Mucosa of gallbladder (tissue), 1 donor: ENCODE measurements at places on chromosomes 11 and 22. TPM values are rescaled to one million over a fixed set of nuclear protein-coding genes. Genes with fewer than 3 reads are reported as not detected.
A peak's percentile ranks its signal among the peaks of the same experiment; 100 is the strongest.

- DNase-seq, result no peak
Observed at GRCh38 chr22:40624770-40625169, 11.7 kb downstream of the MRTFA start.

Gene LRRC4C
- total RNA-seq, result 2.2 TPM

DNA sequence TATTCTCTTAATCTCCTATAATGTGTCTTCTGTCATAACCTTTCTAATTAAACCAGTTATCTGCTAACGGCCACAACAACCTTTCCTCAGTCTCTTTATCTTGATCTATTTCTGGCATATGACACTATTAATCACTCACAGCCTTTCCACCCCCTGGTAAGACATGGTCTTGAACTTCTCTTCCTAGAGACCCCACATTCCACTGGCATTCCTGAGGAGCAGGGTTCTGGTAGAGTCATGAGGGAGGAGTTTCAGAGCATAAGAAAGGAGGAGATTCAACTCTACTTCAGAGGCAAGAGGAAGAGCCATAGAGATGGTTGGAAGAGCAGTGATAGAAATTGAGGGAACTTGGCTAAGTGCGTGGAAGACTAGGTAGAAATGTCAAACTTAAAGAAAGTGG is 325.6 kb downstream of the BLID start:
- no peak for DNase-seq

DNA sequence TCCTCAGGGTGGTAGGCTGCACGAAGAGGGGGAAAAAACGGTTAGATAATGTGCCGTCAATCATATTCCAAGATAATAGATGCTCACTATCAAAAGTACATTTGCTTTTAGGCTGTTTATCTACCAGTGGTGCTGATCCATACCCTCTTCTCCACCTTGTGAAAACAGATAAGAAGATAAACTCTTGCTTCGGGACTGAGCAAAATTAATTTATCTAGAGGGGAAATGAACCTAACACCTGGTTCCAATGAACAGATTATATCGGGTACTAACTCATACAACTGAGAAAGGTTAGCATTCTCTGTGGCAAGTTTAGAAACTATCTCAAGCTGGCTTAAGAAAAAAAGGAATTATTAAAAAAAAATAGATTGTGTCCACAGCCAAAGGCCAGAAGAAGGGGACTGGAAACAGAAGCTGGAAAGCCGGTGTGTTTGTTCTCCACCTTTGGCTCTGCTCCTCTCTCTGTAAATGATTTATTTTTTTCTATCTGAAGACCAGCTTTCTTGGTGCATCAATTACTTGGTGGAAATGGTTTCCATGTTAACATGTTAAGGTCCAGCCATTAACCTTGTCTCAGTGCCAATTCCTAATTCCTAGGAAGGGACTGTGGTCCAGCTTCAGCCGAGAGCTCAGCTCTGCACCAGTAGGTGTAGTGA is 55.8 kb downstream of the SC5D start:
- DNase-seq, result no peak

DNA sequence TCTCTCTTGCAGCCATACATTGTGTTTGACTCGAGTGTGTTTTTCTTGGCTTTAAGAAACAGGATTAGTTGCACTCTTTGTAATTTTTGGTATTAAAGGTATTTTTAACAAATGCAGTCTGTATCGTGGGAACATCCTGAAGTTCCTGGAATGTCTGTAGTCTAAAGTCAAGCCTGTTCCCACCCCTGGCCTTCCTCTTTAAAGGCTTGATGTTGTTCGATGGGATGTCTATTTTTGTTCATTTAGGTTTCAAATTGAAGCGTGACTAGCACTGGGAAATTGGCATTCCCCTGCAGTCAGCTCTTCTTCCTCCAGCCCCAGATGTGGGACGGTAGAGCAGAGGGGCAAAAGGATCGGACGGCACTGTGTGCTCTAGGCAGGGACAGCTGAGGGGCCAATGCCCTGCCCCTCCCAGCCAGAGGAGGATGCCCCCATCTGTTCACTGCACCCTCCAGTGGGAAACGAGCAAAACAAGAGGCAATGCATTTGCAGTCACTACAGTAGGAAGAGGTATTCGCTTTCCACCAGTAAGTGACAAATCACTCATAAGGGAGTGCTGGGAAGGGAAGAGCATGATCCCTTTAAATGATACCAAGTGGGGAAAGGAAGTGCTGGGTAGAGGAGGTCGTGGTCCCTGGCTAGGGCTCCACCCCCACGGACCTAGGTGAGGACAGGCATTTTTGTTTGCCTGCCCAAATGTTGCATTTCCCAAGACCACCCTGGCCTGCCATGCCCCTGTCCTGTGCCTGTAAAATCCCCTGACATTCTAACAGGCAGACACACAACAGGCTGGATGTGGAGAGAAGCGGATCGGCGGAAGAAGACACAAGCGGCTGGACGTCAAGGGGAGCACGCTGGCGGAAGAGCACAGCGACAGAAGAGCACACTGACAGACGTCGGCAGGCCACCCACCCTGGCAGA is 47.4 kb upstream of the SEPTIN5 start:
- no peak for DNase-seq

Gene IL17REL
- 0.06 TPM for total RNA-seq

GRCh38 chr11:8097062-8097461 is 16.1 kb downstream of the TUB start:
- no peak for DNase-seq

Gene FAT3
- total RNA-seq, result 1.4 TPM

DNA sequence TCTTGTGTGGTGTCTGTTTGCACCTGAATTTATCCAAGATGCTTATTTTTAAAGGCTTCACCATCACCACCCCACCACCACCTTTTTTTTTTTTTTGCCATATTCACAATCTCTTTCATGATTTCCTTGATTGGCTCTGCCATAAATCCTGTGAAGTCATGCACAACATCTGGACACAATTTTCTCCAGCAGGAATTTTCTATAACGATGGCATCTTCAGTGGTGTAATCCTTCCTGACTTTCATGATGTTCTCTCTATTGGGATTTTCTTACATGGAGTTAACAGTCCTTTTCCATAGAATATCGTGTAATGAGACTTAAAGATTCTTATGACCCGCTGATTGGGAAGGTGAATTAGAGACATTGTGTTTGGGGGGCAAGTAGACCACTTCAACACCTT is 17.8 kb downstream of the ZFP91 start:
- DNase-seq, result no peak

Gene C11orf21
- 1.6 TPM for total RNA-seq

DNA sequence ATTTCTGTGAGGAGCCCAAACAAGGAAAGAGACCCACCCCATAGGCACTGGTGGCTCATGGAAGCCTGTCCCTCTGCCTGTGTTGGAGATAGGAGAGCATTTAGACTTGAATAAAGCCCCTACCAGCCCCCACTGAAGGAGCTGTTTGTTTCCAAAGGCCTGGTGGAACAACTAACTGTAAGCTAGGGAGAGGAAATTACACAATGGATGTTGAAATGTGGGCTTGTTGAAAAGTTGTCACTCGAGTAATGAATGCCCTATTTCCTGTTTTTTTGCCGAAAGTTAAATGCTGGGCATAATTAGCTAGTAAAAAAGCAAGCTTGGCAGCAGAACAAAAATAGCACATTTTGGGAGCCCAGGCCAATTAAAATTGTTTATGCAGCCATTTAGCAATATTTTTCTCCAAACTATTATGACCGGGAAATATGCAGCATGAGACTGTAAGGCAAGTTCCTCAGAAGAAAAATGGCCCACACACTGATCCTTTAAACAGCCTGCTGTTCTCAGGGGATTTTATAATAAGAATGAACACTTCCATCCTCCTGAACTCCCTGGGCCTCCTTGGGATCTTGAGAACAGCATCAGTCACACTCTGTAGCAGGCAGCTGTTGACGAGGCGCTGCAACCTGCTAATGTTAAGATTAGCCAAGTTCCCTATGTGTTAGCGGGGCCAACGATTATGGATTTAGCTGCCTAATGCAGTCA is 38.6 kb upstream of the LMO2 start:
- no peak for DNase-seq

Gene HBE1
- total RNA-seq, result 4.0 TPM

- no peak for DNase-seq
Observed at GRCh38 chr11:61401173-61401572, 8.8 kb downstream of the TMEM216 start.

DNA sequence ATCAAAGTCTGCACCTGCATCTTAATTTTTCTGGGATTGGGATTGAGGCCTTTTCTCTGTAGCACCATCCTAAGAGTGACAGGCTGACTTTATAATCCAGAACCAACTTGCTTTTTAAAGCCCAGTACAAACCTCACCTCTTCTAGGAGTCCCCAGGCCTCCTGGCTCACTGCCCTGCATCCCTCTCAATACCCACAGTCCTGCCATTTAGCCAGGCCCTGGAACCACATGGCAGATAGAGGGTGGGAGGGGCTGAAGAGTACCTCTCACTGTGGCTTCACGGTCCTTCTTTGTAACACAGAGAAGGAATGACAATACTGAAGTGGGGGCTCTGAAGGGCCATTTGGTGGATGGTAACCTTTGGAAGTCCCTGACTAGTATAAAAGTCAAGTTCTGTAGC is 63.5 kb upstream of the PHOX2A start:
- no peak for DNase-seq

Gene SLC6A5
- total RNA-seq, result not detected

DNA sequence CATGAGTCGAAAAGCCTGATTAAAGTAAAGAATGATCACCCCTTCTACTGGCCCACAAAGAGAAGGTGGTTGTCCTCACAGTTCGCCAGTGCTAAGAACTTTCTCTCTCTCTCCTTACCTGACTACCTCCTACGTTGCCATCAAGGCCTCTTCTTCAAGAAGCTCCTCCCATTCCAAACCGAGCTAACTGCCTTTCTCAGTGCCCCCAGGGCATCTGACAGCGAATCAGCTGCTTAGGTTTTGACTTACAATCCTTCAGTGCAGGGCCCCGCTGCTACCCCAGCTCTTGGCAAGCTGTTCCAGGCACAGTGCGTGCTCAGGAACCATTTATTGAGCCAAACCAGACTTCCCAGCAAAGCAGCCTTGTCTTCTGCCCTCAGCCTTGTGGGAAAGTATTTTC is 5.8 kb downstream of the VSTM5 start:
- DNase-seq, result no peak

DNA sequence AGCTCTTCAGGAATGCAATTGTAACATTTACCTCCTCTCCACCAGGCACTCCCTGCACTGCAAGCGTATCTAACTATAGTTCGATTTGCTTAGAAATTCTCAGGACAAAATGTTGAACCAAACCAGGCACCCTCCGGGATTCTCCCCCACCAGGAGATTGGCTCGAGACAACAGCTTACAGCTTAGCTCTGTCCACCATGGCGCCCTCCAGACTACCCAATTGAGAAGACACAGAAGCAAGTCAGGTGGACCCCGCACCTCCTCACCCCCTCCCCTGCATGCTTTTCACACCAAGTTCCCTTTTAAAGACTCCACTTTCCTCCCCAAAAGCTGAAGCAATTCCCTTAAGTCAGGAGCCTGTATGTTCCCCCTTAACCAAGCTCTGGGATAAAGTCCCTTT is 34.7 kb upstream of the RFPL3 start:
- no peak for DNase-seq

Gene LARGE2
- 2.2 TPM for total RNA-seq

Gene CHCHD10
- 148 TPM for total RNA-seq

Gene CCDC81
- total RNA-seq, result 1.2 TPM

- DNase-seq, result peak; percentile 99
Observed at GRCh38 chr22:30968924-30969531, at the start of gene TUG1. TSS of gene TUG1 (plus strand) at chr22:30969265.

Gene FAM180B
- total RNA-seq, result 0.14 TPM

DNA sequence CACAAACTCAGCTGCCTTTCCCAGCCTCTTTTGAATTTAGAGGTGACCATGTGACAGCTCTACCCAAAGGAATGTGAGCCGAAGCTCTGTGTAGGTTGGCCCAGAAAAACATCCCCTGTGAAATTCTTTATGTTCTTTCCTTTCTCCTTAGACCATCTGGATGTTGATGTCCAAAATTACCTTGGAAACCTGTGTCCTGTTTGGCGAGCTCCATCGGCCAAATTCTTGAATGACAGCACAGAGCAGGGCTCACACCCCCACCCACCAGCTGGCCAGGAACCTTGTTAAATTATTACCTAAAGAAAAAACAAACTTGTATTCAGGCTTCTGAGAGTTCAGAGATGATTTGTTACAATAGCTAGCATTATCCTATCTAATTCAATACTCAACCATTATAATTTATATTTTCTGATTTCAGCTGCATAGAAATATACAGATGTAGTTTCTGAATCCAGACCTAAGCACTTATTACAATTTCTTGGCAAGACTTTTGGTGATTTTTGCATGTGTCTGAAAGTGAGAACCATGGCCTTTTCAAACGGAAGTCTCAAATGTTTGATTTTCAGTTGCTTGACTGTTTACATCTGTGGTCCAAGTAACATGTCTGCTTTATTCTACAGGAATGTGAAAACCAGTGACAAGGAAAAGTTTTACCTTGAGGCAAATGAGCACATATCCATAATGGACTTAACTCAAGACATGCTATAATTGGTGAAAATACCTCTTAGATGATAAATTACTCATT is 554.2 kb downstream of the NTM start:
- no peak for DNase-seq

Gene KREMEN1
- 7.3 TPM for total RNA-seq

Gene OR52H1
- total RNA-seq, result not detected

DNA sequence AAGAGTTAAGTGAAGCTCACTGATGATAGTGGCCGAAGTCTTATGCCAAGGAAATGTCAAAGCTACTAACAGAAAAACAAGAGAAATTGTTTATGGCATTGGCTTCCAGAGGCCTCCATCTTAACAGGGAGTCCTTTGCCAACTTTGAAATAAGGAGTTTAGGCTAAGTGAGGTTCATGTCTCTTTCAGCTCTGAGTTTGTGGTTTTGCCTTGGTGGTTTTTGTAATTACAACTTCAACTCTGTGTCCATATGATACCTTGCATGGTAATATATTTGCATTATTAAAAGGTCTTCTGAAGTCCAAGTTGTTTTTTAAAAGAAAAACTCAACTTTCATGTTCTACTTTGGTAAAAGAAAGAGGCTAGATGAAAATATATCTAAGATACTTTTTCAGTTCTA is 31.4 kb upstream of the ANO5 start:
- DNase-seq, result no peak

DNA sequence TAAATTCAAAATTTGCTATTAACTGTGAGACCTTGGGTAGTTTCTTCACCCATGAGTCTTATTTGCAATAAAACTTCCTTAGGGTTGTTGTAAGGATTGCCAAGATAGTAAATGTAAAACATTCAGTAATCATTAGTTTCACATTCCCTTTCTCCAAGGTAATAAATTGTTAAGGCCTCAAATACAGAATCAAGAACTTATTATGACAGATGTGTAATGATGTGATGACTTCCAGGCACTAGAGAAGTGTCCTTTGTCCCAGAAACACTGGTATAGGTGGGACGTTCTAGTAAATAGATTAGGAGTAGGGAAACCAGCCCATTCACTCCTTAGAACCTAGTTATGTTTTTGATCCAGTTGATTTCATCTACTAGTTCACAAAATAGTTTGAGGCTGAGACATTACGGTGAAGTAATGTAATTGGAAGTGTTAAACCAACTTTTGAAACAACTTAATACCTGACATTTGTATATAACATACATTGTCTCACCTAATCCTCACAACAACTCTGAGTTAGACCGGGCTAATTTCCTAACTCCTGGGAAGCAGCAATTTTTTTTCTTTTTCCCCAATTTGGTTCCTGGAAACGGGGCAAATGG is 25.5 kb downstream of the CTNND1 start:
- no peak for DNase-seq
